Astrocyte (in vitro differentiated cells and primary cell): ENCODE measurements at places on chromosomes 7 and 10. TPM values are rescaled to one million over a fixed set of nuclear protein-coding genes. Genes with fewer than 3 reads are reported as not detected.

DNA sequence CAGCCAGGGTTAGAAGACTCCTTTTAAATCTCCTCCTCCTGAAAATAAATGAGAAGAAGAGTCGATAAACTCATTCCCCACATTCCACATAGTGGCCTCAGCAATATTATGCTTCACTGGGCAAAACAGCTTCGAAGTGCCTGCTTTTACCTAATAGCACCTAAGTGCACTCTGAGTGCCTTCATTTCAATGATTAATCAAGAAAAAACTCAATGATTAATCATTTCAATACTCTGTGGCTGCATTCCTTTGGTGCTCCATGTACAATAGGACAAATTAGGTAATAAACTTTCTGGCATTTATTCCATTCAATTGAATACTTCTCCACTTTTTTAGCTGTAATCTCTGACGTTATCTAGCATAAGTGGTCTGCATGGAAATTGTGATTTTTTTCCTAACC lies 174.6 kb downstream of the CCDC71L start:
- peak; percentile 97 for DNase-seq

DNA sequence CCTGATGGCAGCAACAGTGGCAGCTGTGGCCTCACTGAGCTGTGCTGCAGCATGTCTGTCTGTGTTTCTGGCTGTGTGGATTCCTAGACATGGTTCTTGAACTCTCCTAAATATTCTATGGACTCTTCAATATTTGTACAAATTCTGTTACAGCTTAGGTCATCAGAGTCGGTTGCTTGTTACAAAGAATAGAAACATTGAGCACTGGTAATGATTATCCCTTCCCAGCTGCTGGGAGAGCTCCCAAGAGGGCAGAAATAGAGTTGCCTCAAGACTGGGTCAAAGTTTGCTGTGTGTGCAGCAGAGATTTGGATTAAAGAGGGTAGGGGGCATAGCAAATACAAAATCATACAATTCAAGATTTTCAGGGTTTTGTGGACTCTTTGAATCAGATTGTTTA lies 337.1 kb upstream of the AKR1E2 start:
- DNase-seq = no peak

- no peak for DNase-seq
These were observed 755.2 kb downstream of the AUTS2 start for GRCh38 chr7:70353330-70353945.

DNA sequence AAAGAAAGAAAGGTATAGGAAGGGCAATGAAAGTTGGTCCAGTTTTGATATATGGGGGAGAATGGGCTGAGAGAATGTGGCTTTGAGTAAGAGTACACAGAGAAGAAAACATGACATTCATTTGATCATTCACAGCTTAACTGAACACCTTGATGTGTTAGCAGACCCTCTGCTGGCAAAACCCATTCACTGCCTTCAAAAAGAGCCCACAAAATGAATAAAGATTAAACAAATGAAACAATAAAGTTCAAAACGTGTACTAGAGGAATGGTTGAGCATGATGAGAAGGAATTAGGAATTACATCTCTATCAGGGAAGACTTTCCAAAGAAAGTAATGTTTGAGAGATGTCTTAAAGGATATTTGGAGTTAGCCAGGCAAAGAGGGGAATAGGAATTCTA lies 2.1 kb downstream of the WEE2 start:
- no peak for DNase-seq

DNA sequence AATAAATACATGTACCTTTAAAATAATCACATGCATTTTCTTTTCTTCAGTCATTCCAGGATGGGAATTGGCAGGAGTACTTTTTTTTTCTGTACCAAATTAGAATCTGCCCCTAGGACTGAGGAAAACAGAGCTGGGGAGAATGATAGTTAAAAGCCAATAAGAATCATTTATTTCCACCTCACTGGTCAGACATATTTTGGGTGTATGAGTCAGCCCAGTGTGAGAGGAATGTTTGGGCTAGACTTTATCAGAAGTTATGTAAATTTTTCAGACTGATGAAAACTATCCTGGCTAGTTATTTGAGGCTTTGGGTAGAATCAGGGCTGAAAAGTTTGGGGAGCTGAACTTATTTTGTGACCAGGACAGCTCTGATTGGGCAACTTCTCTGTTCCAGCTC lies 303.1 kb upstream of the NPSR1 start:
- DNase-seq = peak; percentile 89

GRCh38 chr10:96891840-96892239 lies 59.7 kb downstream of the LCOR start:
- no peak for DNase-seq

DNA sequence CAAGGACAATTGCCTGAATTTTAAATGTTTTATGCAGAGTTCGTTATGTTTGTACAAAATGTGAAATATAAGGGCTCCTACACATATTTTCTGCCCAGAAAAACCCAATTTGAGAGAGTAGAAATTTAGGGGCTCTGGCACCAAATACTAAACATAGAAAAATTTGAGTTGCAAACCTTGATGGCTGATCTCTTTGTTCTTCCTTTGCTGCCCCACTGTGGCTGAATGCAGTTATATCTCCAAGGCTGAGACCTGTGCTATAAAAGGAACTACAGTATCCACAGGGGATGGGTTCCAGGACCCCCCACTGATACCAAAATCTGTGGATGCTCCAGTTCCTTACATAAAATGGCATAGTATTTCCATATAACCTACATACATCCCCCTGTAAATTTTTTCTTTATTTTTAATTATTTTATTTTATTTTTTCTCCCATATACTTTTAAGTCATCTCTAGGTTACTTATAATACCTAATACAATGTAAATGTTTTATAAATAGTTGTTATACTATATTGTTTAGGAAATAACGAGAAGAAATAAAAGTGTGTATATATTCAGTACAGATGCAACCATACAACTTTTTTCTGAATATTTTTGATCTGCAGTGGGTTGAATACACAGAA lies 22.5 kb downstream of the CFAP43 start:
- DNase-seq = peak; percentile 3

DNA sequence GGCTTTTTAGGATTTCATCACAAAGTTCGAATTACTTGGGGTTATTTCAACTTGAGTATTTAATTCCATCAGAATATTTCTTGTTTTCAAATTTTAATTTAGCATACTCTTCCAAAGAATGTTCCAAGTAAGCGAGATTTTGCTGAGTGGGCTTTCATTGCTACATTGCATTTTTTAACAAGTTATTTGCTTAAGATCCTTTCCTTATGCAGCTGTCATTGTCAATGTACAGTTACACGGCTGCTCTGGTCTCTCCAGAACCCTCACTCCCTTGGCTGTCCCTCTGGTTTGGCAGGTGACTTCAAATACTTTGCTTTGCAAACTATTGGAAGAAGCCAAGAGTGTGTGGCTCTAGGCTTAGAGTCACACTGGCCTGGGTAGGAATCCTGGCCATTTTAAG lies 80.0 kb downstream of the CFAP58 start:
- no peak for DNase-seq

GRCh38 chr7:45246339-45246738 lies 88.7 kb downstream of the RAMP3 start:
- DNase-seq = no peak

GRCh38 chr7:131555552-131556052 lies 826 bp downstream of the PODXL start:
- DNase-seq = no peak

- DNase-seq = no peak
These were observed 10.4 kb downstream of the TMEM270 start for GRCh38 chr7:73871163-73872011.

GRCh38 chr10:58220769-58221451 lies 46.8 kb downstream of the IPMK start:
- peak; percentile 69 for DNase-seq

GRCh38 chr10:127195041-127195506 lies 1.3 kb downstream of the INSYN2A start:
- no peak for DNase-seq

DNA sequence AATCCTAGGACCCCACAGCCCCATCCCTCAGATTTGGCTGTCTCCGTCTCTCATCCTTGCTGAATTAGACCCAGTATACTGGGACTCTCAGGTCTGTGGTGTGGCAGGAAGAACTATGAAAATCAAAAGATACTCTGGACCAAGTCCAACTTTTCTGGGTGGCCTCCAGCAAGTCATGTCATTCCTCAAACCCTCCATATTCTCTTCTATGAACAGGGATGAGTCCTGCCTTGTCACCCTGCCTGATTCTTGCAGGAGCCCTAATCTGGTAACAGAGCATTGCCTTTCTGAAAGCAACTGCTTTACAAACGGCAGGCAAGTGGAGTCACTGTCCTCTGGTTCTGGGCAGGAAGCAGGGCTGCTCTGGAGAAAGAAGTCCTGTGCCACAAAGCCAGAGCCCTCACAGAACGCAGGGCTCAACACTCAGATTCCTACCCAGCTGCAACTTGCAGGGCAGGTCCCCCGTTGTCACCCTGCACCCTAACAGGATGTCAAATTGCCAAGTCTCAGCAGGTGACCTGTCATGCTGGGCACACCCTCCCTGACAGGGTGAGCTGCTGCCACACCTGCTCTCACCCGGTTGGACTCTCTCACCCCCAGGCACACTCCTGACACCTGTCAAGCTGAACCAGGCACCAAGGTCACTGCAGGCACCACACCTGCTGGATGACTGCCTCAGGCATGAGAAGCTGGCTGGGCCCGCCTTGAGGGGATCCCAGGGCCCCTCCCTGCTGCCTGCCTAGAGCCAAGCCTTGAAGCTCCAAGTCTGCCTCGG lies 227.7 kb downstream of the KCNMA1 start:
- DNase-seq = no peak

DNA sequence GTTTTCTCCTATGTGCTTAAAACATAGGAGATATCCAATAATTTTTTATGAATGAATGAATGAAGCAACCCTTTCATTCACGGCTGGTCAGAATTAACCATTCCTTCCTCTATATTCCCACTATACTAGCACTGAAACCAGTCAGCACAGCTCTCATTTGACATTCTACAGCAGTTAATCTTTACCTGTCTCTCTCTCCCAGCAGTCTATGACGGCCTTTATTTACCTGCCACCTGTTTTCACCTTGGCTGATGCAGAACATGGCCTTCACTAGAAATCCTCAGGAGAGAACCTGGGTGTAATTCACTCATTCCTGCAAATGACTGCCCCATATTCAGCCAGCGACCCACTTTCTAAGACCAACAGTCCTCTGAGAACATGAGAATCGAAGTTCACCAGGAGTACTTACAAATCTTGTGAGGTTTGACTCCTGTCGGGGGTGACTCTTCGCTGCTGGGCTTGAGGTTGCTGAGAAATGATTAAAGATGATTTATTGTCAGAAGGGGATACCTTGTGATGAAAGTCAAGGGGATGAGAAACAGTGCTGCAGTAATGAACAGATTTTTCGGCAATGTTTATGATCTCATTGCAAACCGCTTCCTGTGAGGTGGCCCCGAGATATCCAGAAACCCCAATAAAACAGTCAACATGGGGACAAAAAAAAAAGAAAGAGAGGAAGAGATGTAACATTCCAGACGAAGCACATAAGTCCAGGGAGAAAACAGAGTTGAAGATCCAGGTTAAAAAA lies 30.9 kb upstream of the PDLIM1 start:
- DNase-seq = no peak

- DNase-seq = no peak
These were observed 457.6 kb upstream of the COBL start for GRCh38 chr7:51774178-51774577.

GRCh38 chr7:44320141-44320540 lies 5.3 kb downstream of the CAMK2B start:
- no peak for DNase-seq

DNA sequence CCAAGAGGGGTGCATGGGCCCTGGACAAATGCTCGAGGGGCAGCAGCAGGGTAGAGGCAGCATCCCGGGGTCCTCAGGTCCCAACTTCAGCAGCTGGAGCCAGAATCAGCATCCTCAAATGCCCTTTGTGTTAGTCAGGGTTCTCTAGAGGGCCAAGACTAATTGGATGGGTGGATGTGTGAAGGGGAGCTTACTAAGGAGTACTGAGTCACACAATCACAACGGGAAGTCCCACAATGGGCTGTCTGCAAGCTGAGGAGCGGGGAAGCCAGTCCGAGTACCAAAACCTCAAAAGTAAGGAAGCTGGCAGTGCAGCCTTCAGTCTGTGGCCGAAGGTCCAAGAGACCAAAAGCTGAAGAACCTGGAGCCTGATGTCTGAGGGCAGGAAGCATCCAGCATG lies 162.9 kb upstream of the TCERG1L start:
- DNase-seq = no peak

DNA sequence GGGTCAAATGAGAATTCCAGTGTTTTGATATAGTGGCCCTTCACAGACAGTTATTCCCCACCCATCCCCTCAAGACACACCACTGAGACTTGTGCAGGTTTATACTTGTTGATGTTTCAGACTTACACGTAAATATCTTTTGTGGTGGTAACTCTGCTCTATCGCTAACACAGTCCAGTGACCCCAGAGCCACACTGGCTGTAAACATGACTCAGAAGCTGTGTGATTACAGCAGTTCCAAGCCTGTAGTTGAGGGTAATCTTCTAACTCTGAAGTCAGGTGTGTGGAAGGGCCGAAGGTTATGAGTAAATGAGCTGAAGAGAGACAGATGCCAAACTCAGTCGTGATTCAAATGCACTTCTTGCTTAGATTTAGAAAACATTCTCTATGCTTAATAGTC lies 19.4 kb downstream of the NOBOX start:
- DNase-seq = peak; percentile 62

DNA sequence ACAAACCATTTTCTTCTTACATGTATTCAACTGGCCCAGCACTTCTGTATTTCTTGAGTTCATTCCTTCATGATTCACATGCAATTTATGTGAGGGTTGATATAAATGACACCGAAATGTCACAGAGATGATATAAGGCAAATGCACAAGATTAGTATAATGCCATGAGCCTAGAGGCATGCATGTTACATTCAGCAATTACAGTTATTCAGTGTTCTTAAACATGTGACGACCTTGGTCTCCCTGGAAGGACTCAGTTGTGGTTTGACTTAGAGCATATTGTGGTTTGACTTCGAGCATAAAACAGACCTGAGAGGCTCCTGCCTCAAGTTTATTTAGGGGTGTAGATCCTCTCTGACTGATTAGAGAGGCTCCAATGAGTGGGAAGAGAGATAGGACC lies 752.1 kb upstream of the POM121L12 start:
- no peak for DNase-seq

GRCh38 chr10:50398381-50398780 lies 147.1 kb upstream of the ASAH2 start:
- peak; percentile 59 for DNase-seq

GRCh38 chr7:139471740-139472353 lies 11.6 kb downstream of the KLRG2 start:
- DNase-seq = peak; percentile 55

GRCh38 chr7:87506246-87507180 lies 31.0 kb upstream of the ABCB4 start:
- peak; percentile 22 for DNase-seq

GRCh38 chr7:116598278-116598677 lies 73.4 kb downstream of the CAV1 start:
- DNase-seq = no peak

- no peak for DNase-seq
These were observed 88.4 kb upstream of the LEP start for GRCh38 chr7:128152721-128153120.

RARRES2 gene
- 19.4 and 21.7 TPM in 2 replicates for total RNA-seq

GARS1 gene
- 517 and 564 TPM in 2 replicates for total RNA-seq

CDC14C gene
- 0.14 and 0.17 TPM in 2 replicates for total RNA-seq

PDZD7 gene
- total RNA-seq = 2.2 and 4.5 TPM in 2 replicates

HSPA12A gene
- total RNA-seq = 7.9 and 11.1 TPM in 2 replicates

FAM237B gene
- total RNA-seq = not detected in 2 replicates

OR2A1 gene
- total RNA-seq = not detected in 2 replicates

C7orf33 gene
- total RNA-seq = not detected in 2 replicates

PTF1A gene
- not detected in 2 replicates for total RNA-seq

GPC2 gene
- 6.5 and 7.6 TPM in 2 replicates for total RNA-seq

MSMB gene
- not detected in 2 replicates for total RNA-seq

AEBP1 gene
- total RNA-seq = 65.0 and 102 TPM in 2 replicates

ATP6V1F gene
- total RNA-seq = 193 TPM in 2 replicates

KCP gene
- total RNA-seq = 0.20 and 0.41 TPM in 2 replicates

KLHDC10 gene
- total RNA-seq = 33.2 and 40.3 TPM in 2 replicates

PCLO gene
- 3.0 and 3.1 TPM in 2 replicates for total RNA-seq
